RPMI7951 (cell line): ENCODE measurements at places on chromosomes 12 and 14.

DNA sequence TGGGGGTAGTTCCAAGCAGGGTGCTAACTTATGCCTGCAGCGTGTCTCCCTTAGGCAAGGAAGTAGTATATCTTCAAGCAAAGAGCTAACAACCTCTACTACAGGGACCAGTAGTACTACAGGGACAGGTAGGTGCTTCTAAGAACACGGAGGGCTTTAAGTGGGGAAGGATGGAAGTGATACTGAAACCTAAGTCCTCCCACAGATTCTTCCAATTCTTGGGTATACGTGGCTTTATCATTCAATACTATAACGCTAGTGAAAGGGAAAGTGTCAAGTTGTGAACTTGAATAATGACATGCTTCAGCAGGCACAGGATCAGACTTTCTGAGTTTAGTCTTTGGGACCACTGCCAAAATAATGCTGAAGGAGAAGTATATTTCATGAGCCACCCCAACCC, 241.7 kb downstream of the CEP128 start:
- no peak for DNase-seq

DNA sequence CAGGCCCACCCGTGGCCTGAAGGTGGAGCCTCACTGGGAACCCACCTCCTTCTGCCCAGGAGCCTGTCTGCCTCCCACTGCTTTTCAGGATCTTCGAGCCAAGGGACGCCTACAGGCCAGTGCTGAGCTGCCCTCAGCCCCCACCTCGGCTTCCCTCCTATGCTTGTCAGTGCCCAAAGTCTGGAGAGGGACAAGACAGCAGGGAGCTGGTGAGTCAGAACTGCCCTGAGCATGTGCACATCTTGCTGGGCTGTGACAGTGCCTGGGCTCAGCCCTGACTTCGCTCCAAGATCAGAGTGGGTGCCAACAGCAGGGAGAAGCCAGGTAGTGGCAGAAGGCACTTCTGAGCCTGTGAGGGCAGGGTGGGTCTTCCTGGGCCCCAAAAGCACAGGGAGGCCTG, 286.8 kb downstream of the AEBP2 start:
- no peak for DNase-seq

DNA sequence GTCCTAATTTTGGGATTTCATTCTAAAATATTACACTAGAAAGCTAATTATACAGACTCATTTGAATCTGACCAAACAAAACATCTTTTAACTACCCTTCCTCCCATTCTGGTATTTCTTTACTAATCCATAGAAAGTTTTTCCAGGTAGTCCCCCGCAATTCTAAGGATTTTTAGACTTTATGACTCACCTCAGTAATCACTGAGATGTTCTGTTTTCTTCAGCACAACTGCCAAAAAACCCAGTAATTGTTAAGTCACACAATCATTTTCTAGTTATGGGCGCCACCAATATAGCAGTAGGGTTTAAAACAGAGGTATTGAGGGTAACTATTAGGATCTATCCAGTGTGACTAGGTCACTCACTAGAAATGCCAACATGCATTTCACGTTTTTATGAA, 1.6 kb upstream of the ARID4A start:
- DNase-seq, result peak; percentile 16

- peak; percentile 96 for DNase-seq
These were observed 282.4 kb downstream of the ZFP36L1 start for GRCh38 chr14:68510201-68511128.

DNA sequence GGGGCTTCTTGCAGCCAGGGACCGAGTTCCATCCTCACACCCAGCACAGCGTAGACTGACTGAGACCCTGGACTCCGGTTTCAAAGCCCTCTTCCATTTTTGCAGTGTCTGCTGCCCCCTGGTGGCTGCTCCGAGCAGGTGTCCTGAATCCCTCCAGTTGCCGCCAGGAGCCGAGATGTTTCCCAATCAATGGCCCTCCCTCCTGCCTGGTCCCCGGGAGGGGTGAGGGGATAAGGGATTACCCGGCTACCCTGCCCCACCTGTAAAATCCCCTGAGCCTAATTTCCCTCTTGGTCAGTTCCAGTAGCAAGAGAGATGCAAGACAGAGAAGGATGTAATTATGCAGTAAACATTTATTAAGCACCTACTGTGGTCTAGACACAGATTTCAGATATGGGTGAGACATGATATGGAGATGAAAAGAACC, 55.0 kb downstream of the PHETA1 start:
- DNase-seq, result peak; percentile 46

DNA sequence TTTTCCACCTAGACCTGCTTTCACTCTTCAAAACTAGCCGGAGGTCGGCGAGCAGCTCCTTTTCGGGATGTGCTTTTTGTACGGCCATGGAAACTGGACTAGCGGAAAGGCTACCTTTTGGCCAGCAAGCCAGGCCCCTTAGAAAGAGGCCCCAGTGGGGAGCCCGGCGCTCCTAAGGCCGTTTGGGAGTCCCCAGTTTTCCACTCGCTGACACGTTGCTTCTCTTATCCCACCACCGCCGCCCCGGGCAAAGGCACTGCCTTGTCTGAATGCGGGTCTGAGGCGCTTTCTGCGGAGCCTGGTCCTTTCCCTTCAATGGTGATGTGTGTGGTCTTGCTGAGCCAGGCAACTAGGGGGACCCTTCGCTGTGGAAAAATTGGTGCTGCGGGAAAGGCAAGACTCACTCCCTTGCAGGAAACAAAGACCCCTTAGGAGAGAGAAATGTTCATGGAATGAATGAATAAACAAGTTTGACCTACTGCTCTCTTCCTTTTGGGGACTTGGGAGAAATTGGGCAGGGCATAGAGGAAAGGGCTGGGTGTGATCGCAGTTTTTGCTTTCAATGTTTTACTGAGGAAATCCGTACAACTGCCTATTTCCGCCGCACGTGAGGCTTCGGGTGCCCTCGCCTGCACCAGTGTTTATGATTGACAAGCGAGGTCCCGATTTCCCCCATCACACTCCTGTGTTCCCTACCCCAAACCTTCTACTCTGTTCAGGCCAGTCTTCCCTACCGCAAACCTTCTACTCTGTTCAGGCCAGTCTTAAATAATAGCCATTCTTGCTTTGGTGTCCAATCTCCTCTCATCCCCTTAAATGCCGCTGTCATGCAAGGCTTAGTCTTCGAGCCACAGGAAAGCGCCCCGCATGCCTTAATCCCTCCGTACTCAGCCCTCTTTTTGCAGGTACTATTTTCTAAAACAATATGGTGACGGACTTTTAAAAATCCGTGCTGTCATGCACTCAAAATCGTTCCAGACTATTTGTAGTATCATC, 1.0 kb upstream of the SLC38A2 start:
- DNase-seq, result peak; percentile 58

DNA sequence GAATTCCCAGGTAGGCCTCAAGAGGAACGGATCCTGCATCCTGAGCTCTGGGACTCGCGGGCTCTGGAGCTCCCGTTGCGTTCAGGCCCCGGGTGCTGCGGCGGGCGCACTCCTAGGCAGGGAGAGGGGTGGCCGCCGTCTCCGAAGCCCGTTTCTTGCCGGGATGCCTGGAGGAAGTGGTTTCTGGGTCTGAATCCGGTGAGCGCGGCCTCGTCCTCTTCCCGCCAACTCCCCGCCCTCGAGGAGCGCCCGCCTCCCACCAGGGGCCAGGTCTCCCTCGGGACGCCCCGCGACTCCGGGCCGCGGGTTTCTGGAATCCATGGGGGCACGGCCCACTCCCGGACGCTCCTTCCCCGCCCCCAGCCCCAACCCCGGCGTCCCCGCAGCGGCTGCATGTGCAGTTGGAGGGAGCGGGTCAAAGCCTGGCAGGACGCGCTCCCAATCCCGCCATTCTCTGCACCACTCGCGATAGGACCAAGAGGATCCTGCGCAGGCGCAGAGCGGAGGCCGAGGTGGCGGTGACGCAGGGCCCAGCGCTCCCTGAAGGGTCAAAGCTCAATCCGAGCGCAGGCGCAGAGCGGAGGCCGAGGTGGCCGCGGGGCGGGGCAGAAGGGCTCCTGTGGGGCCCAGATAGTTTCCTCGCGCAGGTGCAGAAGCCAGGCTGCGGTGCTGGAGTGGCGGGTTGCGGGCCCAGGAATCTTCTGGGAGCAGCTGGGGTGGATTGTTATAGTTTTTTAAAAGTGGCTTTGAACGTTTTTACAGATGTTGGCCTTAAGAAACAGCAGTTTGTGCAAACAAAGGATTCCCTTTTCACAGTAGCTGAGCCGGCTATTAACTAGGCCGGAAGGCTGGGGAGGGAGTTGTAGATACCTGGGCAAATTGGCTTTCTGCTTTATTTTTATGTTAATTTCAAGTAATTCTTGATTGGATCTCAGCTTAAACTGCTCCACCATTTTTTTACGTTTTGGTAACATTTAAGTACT, 796.4 kb downstream of the AACS start:
- peak; percentile 35 for DNase-seq

GRCh38 chr14:91961297-91962220, 14.1 kb upstream of the FBLN5 start:
- no peak for DNase-seq

DNA sequence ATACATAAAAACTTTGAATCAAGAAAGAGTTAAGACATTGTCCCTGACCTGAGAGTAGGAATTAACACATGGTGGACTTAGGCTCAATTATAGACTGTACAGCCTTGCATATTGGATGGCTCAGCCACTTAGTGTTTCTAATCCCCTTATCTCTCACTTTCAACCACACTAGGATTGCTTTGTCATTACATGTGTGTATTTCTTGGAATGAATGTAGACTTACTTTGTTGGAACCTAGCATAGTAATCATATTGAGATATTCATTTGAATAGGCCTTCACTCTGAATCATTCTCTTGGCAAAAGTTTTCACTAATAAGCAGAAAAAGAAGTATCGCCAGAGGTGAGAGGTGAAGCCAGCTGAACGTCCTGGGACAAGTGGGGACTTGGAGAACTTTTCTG, 1973.9 kb upstream of the FLRT2 start:
- DNase-seq, result no peak

GRCh38 chr12:30533558-30534265, 162.0 kb downstream of the IPO8 start:
- DNase-seq, result no peak

GRCh38 chr12:12010277-12011039, 60.3 kb upstream of the BCL2L14 start:
- peak; percentile 93 for DNase-seq

GRCh38 chr12:2641207-2641606, 153.6 kb upstream of the FKBP4 start:
- DNase-seq, result peak; percentile 39

- DNase-seq, result no peak
These were observed 34.9 kb downstream of the GABARAPL1 start for GRCh38 chr12:10247436-10248058.

- no peak for DNase-seq
These were observed 40.7 kb downstream of the R3HDM2 start for GRCh38 chr12:57390174-57390573.

GRCh38 chr12:25241167-25242020, 9.3 kb downstream of the KRAS start:
- DNase-seq, result peak; percentile 33

- DNase-seq, result peak; percentile 64
These were observed 101.9 kb downstream of the SETD3 start for GRCh38 chr14:99378782-99379214.
